Cerebellar nuclear complex (tissue), 1 donor: ENCODE measurements at places on chromosomes 4 and X.

- DNase-seq: no peak
These were observed 27.4 kb downstream of the GBA3 start for GRCh38 chr4:22720091-22720490.

GRCh38 chr4:108793415-108793814, 30.6 kb upstream of the ETNPPL start:
- DNase-seq: no peak

GRCh38 chrX:78102091-78102490, 2.0 kb upstream of the PGK1 start:
- DNase-seq: no peak

GRCh38 chr4:147078875-147079658, 133.4 kb upstream of the TTC29 start:
- no peak for DNase-seq

GRCh38 chrX:40761762-40762161, 26.4 kb upstream of the MED14 start:
- DNase-seq: no peak

- no peak for DNase-seq
These were observed 501.6 kb downstream of the MID1IP1 start for GRCh38 chrX:39302838-39303237.

GRCh38 chrX:50942471-50942870, 31.9 kb downstream of the BMP15 start:
- no peak for DNase-seq

- DNase-seq: no peak
These were observed 155.8 kb downstream of the ARAP2 start for GRCh38 chr4:36088542-36088941.

GRCh38 chrX:107894038-107894437, 68.4 kb downstream of the MID2 start:
- DNase-seq: no peak

GRCh38 chrX:16160729-16161128, 6.6 kb upstream of the MAGEB17 start:
- DNase-seq: no peak

- no peak for DNase-seq
These were observed 100.7 kb upstream of the MAP3K15 start for GRCh38 chrX:19616016-19616415.

DNA sequence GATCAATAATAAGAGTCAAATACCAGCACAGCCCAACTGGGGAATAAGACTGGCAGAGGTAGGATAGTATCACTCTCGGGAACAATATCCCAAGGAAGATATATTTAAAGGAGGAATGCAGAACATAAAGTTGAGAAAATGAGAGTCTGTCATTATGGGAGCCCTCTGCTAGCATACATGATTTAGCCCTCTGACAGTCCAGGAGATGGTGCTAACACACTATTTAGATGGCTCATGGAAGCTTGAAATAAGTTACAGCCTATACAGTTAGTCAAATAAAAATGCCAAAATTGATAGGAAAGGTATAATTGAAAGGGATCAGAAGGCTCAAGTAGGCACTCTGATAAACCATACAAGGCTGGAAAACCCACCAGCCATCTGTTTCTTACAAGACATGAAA, 201.0 kb upstream of the NEIL3 start:
- DNase-seq: no peak

DNA sequence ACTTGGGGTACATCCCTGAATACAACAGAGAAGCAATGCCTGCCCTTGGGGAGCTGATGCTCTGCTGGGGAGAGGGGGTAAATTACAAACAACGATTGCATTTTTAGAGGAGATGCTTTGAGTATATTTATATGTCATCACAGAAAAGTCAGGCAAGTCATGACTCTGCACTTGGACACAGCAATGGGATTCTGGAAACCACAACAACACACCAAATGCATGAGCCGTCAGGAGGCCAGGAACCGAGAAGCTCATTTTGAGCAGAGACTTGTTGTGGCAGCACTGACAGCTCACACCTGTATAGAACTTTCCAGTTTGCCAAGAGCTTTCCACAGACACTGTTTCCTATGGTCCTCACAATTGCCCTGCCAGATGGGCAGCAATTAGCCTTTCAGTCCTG, 113.2 kb upstream of the RBPJ start:
- no peak for DNase-seq
